ENCODE measurements at places on chromosomes 2 and 18. TPM values are rescaled to one million over a fixed set of nuclear protein-coding genes. Genes with fewer than 3 reads are reported as not detected.

Gene ZCCHC2
- total RNA-seq, result 18.6 TPM

- DNase-seq, result no peak
Measured at GRCh38 chr18:2617401-2617998, 38.0 kb upstream of the SMCHD1 start.

DNA sequence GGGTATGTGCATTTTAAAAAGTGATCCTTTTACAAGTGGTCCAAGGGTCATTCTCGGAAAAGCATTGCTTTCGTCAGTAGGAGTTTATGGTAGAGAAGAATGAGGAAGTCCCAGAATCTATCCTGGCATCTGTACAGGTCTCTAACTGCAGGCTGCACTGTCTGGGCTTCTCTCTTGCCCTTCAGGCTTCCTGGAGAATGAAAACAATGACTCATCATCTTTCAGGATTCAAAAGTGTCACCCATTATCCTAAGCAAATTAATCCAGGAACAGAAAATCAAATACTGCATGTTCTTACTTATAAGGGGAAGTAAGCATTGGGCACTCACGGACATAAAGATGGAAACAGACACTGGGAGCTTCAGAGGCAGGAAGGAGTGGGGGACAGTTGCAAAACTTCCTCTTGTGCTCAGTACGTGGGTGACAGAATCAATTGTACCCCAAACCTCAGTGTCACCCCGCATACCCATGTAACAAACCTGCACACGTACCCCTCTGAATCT lies 60.2 kb upstream of the TXNDC2 start:
- DNase-seq, result no peak

- DNase-seq, result no peak
Measured at GRCh38 chr2:68435615-68436014, 31.5 kb downstream of the FBXO48 start.

- DNase-seq, result no peak
Measured at GRCh38 chr2:10536569-10537133, 88.5 kb upstream of the ODC1 start.

DNA sequence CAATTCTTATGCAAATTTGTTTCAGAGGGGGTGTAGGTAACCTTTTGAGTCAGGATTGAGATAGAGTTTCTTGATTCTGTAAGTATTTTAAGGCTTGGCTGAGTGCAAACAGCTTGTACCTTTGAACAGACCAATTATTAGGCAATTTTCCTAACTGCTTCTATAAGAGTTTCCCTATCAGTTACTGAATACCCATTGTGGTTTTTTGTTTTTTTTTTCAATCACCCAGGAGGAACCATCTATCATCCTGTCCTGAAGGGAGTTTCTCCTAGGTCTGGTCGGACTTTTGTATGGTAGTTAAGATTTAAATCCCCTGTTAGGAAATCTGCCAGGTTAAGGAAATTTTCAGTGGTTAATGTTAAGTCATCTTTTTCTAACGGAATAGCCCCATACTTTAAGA lies 319.4 kb upstream of the SLC39A10 start:
- no peak for DNase-seq

GRCh38 chr2:37283207-37283606 lies 41.4 kb downstream of the PRKD3 start:
- DNase-seq, result no peak
